Right ventricle myocardium superior (tissue), 1 donor: ENCODE measurements at places on chromosomes 5 and 9.

DNA sequence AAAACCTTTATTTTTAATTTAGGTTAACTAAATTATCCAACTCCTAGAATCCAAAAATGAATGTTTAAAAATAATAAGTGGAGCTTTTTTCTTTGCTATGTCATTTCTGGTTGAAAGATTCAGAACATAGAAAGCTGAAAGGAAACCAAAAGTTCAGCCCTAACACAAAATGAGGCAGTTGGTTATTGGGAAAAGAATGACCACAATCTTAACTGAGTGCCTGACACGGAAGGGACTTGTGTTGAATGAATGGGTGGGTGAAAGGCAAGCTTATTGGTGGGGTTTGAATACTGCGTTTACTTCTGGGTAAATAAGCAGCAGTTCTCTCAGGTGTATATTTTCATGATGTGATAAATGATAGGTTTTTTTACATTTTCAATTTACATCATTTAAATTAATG, 243.5 kb downstream of the IRX1 start:
- DNase-seq, result no peak

GRCh38 chr5:101663543-101663942, 632.5 kb downstream of the SLCO4C1 start:
- no peak for DNase-seq

DNA sequence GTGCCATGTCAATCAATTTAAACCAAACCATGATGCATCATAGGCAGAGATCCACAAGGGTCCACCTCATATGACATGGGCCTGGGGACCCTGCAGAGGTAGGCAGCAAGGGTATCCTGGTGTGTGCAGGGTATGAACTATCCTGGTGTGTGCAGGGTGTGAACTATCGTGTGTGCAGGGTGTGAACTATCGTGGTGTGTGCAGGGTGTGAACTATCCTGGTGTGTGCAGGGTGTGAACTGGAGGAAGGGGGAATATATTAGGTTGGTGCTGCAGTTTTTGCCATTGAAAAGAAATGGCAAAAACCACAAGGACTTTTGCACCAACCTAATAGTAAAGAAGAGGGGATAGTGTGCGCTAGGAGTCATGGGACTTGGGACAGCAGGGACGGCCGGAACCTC, 50.0 kb downstream of the MFAP3 start:
- no peak for DNase-seq

- DNase-seq, result no peak
These were observed 143.0 kb downstream of the XRCC4 start for GRCh38 chr5:83220331-83220730.

DNA sequence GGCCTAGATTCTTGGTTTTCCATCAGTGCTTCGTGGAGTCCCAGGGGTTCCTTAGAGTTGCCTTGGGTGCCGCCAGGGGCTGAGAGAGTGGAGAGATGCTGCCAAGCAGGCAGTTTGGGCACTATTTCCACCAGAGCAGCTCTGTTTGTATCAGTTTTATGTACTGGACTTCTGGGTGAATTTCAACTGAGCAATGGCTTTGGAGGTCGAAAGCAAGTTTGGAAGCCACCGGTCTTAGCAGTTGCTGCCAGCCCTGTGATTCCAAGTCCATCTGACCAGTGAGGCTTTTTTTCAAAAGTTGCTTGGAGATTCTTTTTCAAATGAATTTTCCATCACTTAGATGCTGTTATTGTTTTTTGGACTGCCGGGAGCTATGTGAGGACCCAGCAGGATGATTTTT, 68.5 kb downstream of the ANGPTL2 start:
- DNase-seq, result no peak

DNA sequence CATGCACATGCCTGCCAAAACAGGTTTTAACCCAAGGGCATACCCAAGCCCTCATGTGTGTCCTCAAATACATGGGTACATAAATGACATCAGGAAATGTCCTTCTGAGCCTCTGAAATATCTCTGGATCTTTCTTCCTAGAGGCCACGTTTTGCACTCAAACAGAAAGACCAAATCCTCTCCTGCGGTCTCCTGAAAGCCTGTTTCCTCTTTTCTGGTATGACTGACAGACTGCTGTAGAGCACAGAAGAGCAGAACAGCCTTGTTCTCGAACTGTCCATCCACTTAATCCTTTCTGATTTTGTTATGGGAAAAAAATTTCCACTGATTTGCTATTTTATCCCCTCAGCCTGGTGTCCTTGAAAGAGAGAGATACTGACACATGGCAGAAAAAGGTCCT, 107.2 kb downstream of the ASTN2 start:
- DNase-seq, result no peak

DNA sequence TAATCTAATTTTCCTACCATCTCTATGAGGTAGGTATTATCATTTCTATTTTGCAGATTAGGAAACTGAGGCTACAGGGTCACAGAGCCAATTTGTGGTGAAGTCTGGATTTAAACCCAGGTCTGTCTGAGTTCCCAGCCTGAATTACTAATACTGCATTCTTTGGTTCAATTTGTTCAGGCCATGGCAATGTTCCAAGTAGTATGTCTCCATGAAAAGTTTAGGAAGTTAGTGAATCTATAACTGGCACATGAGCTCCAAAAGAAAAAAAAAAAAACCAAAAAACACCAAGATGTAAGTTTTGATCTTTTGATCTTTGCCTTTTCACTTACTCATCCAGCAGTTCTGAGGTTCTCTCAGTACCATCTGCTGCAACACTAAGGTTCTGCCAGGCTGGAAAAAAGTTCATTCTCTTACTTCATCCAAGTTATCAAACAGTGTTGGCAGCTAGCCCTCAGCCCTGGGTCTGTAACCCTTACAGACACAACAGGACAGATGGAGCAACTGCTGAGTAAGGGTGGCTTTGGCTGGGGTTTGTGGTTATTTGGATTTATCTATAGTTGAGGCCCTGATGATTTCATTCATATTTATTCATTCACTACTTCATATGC, 4.4 kb upstream of the TMEM268 start:
- peak; percentile 67 for DNase-seq

DNA sequence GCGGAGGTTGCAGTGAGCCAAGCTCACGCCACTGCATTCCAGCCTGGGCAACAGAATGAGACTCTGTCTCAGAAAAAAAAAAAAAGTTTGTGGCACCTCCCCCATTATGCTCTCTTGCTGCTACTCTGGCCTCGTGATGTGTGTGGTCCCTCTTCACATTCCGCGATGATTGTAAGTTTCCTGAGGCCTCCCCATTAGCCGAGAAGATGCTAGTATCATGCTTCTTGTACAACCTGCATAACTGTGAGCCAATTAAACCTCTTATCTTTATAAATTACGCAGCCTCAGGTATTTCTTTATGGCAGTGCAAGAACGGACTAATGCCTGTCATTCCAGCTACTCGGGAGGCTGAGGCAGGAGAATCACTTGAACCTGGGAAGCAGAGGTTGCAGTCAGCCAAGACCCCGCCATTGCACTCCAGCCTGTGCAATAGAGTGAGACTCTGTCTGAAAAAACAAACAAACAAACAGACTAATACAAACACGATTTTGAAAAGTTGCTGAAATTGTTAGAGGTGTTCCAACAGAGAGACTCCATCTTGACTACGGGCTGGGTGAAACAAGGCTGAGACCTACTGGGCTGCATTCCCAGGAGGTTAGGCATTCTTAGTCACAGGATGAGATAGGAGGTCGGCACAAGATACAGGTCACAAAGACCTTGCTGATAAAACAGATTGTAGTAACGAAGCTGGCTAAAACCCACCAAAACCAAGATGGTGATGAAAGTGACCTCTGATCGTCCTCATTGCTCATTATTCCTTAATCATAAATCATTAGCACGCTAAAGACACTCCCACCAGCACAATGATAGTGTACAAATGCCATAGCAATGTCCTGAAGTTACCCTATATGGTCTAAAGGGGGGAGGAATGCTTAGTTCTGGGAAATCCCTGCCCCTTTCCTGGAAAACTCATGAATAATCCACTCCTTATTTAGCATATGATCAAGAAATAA, 8.3 kb upstream of the AFF4 start:
- DNase-seq, result no peak

GRCh38 chr5:73189871-73190376, 16.9 kb downstream of the TMEM174 start:
- no peak for DNase-seq

DNA sequence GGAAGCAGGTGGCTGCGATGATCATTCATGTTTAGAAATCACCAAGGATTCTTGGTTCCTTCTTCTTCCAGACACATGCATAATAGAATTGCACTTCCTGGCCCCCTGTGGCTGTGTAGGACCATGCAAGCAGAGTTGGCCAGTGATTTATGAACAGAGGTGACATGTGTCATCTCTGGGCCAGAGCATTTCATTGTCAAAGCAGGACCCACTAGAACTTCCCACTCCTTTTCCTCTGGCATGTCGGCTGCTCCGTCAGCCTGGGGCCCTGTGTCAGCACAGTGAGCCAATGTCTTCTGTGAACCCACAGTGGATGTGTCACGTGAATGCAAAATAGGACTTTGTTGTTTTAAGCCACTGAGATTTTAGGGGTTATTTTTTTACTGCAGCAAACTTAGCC, 59.2 kb downstream of the HSD17B3 start:
- no peak for DNase-seq

DNA sequence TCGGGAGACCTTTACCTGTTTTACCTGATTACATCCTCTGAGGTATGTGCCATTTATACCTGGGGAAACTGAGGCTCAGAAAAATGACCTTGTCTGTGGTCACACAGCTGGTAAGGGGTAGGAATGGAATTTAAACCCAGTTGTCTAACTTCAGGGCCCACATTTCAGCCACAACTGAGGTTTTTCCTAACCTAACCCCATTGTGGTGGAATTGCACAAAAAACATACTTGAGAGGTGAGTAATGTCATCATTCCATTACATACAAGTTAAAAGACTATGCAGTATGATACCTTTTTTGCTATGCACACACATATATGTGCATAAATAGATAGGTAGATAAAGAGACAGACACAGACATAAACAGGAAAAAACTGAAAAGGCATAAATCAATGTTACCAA, 14.1 kb downstream of the FGF1 start:
- DNase-seq, result no peak

DNA sequence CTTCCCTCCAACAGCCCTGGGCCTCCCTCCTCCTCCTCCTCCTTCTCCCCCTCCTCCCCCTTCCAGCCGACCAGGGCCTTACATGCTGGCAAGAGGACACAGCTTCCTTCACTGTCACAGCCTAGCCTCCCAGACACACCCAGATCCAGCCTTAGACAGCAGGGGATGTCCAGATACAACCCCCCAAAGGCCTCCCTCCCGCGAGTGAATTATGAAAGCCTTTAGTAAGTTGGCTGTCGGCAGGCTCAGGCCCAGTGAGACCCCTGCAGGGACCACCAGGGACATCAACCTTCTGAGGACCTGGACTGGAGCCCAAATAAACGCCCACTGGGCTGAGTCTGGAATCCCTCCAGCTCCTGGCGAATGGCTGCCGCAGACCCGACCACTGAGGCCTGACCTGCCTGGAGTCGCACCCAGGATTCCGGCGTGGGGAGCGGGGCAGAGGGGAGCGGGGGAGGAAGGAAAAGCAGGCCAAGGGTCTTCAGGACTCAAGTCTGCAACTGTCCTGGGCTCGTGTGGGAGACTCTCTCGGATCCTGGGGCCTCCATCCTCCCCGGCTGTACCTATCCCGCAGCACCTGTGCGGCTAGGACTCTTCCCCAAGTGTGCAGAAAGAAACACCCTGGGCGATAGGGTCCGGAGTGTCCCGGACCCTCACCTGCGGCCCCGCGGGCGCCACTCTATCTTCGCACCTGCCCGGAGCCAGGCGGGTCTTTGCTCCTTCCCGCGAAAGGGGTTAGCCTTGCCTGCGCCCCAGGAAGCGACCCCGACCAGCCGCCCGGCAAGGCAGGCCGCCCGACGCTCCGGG, 705 bp downstream of the SEPTIN8 start:
- no peak for DNase-seq

DNA sequence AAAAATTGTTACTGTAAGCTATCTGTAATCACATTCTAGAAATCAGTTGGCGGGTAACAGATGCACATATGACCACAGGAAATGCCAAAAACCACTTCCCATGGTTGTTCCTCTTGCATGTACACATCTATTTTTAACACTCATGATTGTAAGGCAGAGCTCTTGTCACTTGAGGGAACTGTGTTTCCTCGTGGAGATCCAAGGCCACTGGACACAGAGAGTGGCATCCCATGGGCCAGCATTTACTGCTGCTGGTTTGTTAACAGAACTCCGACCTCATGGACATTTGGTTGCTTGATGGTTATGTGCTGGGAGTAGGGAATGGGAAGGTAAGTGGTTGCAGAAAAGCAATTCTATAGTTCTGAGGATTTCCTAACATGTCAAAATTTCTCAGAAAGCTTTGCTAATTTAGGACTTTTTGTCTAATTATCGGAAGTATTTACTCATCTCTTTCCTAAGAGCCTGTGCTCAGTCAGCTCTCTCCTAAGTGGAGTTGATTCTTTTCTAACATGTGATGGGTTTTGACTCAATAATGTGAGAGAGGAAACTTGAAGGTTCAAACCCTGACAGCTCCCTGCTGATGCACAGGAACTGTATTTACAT, 202.0 kb upstream of the NR3C1 start:
- peak; percentile 41 for DNase-seq

- no peak for DNase-seq
These were observed 328.4 kb downstream of the PRR16 start for GRCh38 chr5:120792477-120792876.

GRCh38 chr9:128554155-128554862, 1.9 kb downstream of the SPTAN1 start:
- DNase-seq, result peak; percentile 51

DNA sequence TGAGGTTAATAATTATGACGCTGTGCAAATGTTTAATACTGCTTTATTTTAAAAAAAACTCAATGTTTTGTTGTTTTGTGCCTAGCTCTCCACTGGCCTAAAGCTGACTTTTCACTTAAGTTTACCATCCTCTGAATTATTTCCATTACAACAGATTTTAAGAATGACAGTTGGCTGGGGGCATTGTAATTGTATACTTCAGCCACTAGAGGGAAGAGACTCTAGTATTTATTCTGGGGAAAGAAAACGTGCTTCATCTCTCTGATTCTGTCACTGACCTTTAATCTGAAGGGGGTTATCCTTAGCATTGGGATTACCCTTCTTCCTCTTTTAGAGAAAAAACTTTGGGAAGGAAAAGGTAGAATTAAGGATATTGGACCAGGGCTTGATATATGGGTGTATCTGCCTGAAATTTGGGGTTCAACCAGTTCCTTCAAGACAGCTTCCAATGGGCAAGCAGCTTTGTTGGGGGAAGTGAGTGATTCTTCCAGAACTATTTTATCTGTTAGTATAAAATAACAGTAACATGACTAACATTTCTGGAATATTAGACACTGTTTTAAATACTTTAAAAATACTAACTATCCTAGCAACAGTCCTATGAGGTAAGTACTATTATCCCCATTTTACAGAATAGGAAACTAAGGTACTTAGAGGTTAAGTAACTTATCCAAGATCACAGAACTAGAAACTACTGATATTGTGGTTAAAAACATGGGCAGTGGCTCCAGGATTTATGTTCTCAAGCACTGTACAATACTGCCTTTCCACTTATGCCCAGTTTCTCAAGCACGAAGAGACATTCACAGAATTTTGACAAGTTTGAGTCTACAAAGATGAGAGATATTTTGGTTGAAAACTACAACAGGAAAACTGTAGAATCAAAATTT, 208.4 kb downstream of the CD180 start:
- DNase-seq, result no peak

DNA sequence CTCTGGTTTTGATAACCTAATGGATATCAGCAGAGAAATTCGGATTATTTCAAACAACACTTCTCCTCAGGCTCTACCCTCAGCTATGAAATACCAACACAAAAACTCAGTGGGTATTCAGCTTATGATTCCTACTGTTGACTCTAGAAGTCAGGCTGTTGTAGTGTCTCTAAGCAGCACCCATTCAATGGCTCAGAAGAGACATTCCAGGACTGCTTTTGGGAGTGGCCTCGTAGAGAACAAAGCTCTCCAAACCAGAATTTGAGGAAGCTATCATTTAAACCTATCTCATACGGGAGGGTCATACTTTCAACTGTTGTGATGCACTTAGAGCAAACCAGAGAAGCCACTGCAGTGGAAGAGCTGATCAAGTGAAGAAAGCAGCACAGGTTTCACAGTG, 34.1 kb downstream of the ETF1 start:
- no peak for DNase-seq
